ENCODE measurements at places on chromosomes 12 and 14.

GRCh38 chr14:22314183-22314820 is 274.7 kb downstream of the DAD1 start:
- peak; percentile 84 for DNase-seq

DNA sequence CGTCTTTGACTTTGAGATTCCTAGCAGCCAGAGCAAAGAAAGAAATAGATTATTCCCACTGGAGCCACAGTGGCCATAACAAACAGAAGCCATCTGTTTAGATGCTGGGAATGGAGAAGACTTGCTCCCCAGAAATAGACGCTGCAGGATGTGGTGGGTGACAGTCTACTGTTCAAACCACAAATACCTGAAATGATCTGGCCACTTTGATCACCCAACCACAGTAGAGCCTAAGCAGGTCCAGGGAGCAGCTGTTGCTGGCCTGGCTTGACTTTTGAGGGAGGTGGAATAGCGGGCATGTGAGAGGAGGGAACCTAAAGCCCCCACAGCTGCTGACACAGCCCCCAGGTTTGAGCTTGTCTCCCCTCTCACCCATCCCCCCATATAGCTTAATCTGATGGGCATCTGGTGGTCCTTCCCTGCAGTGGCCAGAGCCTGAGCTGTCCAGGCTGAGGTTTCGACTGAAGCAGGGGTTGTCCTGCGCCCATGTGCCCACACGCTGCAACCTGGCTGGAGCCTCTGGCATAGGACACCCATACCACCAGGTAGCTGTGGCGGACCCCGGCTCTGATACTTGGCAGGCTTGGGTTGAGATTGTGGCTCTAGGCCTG is 38.7 kb downstream of the SH2B3 start:
- DNase-seq, result no peak

DNA sequence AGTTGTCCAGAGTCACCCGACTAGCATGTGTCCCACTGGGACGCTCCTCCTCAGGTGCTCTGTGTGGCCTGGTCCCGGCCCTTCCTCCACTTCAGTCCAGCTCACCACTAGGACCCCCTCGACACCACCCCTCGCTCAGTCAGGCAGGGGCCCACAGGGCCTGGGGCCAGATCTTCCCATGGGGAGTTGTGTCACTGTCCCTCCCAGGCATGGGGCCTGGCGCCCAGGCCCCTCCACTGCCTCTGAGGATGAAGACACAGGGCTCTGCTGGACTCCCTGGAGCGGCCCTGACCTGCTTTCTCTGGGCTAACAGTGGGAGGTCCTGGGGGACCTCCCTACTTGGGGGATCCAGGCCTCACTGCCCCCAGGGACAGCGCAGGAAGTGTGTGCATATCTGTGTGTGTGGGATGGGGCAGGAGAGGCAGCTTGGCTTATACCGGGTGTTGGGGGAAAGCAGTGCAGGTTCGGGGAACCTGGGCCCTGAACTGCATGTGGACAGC is 43.8 kb downstream of the KRT80 start:
- no peak for DNase-seq

GRCh38 chr12:132772606-132773005 is 11.0 kb upstream of the ANKLE2 start:
- DNase-seq, result peak; percentile 76

DNA sequence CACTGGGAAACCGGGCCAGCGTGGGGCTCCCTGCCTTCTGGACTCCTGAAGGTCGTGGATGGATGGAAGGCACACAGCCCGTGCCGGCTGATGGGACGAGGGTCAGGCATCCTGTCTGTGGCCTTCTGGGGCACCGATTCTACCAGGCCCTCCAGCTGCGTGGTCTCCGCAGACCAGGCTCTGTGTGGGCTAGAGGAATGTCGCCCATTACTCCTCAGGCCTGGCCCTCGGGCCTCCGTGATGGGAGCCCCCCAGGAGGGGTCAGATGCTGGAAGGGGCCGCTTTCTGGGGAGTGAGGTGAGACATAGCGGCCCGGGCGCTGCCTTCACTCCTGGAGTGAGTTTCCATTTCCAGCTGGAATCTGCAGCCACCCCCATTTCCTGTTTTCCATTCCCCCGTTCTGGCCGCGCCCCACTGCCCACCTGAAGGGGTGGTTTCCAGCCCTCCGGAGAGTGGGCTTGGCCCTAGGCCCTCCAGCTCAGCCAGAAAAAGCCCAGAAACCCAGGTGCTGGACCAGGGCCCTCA is 26.9 kb downstream of the HIP1R start:
- no peak for DNase-seq

DNA sequence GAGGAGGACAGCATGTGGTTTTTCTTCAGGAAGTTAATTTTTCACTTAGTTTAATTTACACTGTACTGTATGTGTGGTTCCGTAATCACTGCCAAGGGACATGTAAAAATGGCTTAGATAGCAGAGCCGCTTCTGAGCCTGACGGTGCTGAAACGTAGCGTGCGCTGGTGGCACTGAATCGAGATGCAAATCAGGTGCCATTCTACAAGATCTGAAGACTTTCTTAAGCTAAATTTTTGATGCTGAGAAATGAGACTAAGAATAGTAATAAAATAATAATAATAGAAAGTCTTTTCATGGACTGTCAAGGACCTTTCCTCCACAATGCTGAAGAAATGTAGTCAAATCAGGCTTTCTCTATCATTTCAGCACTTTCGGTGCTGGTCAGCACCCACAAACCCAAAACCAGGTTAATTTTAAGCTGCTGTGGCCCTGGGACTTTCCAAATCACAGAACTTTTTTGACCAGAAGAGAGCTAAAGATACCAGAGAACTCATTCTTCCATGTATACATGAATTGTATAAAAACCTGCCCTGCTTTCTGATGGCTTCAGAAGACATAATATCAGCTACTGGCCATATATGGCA is 183.3 kb upstream of the LMO3 start:
- no peak for DNase-seq

DNA sequence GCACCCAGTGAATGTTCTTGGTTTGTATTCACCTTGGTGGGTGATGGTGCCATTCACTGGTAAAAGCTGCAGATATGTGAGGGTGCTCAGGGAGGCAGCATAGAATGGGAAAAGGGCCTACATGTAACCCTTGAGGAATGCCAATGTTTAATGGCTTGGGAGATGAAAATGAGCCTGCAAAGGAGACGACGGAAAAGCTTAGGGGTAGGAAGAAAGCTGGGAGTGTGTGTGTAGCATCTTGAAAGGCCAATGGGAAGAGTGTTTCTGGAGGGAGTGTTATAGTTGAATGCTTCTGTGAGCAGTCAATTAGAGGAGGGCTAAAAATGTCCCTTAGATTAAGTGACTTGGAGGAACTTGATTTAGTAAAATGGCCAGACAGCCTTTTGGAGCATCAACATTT is 24.9 kb downstream of the PPM1A start:
- no peak for DNase-seq

- no peak for DNase-seq
Measured at GRCh38 chr12:84329938-84330337, 582.7 kb downstream of the SLC6A15 start.

- no peak for DNase-seq
Measured at GRCh38 chr14:98606816-98607215, 665.2 kb downstream of the BCL11B start.
